NCI-H1105 treated with DMSO at 0.1 percent for 48 hours (cell line): ENCODE measurements at places on chromosomes 2 and 18.

GRCh38 chr2:23469142-23469540 lies 84.2 kb downstream of the KLHL29 start:
- DNase-seq = no peak

DNA sequence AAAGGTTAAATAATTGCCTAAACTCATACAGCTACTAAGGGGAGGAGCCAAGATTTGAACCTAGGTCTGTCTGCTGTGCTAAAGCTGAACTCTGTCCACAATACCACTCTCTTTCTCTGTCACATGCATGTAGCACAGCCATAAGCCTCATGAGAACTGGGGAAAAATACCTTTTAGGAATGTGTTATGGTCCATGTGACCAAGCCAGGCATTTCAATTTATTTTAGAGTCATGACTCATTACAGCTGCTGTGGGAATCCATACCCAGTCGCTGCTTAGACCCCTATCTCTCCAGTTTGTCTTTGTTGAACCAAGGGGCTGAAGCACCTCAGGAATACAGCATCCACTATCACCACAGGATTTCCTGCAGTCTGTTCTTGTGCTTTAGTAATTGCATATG lies 200.0 kb upstream of the SIX3 start:
- DNase-seq = no peak

- DNase-seq = no peak
Observed at GRCh38 chr18:59272891-59273758, at the start of gene RAX. TSS of gene RAX (minus strand) at chr18:59273454. CDS start at chr18:59273206, 248 bp downstream.

GRCh38 chr2:189379287-189379630 lies 62.0 kb upstream of the WDR75 start:
- DNase-seq = no peak

DNA sequence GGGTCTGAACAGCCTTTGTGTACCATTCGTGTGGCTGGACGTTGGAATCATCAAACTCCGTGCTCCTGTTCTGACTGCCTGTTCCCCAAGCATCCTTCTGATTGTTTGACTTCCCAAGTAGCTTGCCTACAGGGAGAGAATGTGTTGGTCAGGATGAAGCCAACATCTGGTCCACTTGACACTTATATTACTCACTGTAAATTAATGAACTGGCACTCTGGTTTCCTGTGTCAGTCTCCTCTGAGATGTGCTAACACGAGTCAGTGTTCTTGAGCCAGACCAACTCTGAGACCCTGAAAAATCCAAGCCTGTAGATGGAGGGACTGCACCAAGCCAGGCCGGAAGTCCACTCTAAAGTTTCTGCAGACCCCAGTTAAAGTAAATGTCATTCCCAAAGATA lies 440.9 kb downstream of the ZNF516 start:
- no peak for DNase-seq

GRCh38 chr2:201258666-201259615 lies 1.4 kb upstream of the CASP8 start:
- no peak for DNase-seq

DNA sequence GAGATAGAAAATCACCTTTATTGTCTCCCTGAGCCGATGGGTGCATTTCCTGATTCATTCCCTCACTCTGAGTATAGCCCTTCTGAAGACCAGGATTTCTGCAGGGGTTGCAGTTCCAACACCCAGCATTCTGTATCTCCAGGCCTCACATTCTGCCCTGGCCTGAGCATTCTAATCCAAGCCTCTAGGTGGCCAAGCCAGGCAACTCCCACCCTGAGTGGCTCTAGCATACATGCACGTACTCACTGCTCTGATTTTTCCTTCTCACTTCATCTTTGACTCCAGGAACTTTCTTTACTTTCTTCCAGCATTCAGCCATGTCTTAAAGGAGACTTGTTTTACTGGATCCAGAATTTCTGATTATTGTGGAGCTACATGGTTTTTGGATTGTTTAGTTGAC lies 100.7 kb upstream of the STK39 start:
- DNase-seq = peak; percentile 41

GRCh38 chr2:171346723-171347557 lies 86.8 kb downstream of the METTL8 start:
- no peak for DNase-seq

DNA sequence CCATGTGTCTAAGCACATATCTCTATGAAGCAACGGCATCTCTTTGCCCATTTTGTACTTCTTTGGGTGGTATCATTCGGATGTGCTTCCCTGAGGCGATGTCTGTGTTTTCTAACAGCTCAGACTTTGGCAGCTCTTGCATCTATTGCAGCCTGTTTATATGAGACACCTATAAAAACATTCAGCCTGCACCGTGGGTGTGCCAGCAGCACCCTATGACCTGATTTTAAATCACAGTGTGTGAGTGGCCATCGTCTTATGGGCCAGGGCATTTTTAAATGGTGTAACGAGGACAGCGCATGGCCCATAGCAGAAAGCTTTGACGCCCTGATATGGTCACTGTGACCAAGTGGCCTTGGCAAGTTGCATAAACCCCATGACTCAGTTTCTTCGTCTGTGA lies 12.9 kb downstream of the NPAS2 start:
- DNase-seq = no peak

DNA sequence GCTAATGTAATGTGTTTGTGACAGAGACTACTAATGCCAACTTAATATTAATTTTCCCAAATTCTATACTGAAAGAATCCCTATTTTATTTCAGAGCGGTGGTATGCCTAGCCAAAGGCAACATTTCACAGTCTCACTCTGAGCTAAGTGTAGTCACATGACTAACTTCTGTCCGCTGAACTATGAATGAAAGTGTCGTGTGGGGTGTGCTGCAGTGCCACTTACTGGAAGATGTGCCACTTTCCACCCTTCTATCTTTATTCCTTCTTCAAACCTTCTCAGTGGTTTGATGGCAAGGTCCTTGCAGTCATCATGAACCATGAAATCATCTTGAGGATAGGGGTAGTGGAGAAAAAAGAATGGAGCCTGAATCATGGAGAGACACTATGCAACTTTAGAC lies 47.3 kb upstream of the C1D start:
- DNase-seq = no peak

- no peak for DNase-seq
Observed at GRCh38 chr2:231010201-231010730, 14.3 kb downstream of the SPATA3 start.

GRCh38 chr2:156430980-156431358 lies 5.2 kb upstream of the GPD2 start:
- no peak for DNase-seq

- DNase-seq = no peak
Observed at GRCh38 chr2:120465989-120466703, 120.2 kb downstream of the INHBB start.

DNA sequence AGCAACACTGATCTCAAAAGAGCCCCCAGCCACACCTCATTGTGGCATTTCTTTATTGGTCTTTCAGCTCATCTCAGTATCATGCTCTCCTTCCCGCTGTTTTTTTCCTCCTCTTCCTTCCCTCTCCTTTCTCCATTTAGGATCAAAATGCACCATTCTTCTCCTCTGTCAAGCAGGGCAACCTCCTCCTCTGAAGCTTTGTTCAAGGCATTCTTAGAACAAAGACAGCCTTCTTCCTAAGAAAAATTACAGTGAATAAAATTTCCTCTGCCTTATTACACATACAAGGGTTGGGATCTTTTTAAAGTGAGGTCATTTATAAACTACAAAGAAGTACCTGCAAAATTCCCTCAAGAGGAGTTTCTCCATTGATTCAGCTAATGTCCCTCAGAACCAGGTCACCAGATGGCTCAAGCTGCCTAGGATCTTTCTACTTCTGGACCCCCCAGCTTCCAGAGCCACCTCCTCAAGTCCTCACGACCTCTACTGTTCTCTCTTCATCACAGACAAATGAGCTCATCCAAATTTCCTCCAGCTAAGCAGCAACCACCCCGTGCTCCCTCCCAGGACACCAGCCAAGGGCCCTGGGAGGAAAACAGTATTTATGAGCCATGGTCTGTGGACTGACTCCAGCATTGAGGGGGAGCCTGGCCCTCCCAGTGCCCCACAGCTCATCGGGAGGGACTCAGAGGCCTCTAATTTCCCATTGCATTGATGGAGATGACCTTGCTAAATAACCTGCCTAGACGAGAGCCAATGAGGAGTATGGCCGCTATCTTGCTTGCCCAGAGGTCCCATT lies 18.0 kb downstream of the SFXN5 start:
- no peak for DNase-seq

- no peak for DNase-seq
Observed at GRCh38 chr18:57431002-57431382, 4.2 kb upstream of the ONECUT2 start.

DNA sequence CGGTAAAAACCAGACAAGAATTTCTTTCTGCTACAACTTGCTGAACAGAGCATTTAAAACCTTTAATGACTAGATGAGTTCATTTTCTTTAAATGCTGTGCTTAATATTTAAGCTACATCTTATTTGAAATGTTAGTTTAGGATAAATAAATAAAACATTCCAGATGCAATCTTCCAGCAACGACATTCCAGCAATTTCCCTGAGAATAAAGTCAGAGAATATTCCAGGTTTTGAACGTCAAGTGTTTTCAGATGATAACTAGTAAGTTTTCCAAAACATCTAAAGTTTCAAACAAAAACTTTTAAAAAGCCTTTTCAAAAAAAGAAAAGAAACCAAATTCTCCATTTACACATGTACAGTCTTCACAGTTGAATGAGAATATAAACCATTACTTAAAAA lies 104.8 kb downstream of the PPP1R1C start:
- DNase-seq = no peak

DNA sequence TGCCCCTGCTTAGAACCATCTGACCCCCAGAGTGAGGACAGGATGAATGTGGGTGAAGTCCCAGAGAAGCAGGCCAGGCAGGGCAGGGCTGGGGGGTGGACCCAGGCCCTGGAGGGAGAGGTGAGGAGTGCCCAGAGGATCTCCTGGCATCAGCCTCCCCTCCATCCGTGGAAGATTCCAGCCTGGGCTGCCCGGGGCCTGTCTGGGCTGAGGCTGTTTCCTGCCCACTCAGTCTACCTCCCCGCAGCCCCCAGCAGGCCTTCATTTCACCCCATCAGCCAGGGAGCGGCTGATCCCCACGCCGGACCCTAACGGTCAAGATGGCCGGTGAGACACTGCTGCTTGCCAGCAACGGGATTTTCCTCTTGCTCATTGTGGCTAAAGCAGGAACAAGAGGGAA lies 35.3 kb upstream of the OTOF start:
- no peak for DNase-seq

- DNase-seq = no peak
Observed at GRCh38 chr2:232890896-232891601, 21.0 kb downstream of the SNORC start.

DNA sequence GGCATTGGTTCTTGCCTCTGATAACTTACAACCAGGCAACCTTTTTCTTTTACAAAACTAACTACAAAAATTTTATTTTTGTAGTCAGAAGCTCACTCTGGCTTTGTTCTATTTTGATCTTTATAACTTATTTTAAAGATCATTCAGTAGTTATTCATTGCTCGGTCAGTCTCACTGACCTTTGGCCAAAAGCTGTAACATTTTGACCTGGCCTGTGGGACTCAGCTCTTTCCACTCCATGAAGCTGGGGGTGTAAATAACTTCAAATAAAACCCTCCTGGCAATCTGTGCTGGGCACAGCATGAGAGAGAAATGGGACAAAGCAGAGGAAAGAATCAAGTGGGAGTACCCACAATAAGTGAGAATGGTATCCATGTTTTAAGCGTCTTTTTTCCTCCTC lies 380.7 kb downstream of the SETBP1 start:
- DNase-seq = no peak

GRCh38 chr2:62526531-62527381 lies 20.8 kb upstream of the TMEM17 start:
- DNase-seq = no peak

DNA sequence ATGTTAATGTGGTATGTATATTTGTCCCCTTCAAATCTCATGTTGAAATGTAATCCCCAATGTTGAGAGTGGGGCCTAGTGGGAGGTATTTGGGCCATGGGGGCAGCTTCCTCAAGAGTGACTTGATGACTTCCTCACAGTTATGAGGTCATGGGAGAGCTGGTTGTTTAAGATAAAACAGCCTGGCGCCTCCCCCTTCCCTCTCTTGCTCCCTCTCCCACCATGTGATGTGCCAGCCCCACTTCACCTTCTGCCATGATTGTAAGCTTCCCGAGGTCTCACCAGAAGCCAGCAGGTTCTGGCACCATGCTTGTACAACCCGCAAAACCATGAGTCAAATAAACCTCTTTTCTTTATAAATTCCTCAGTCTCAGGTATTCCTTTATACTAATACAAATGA lies 258.3 kb upstream of the POU3F3 start:
- no peak for DNase-seq

DNA sequence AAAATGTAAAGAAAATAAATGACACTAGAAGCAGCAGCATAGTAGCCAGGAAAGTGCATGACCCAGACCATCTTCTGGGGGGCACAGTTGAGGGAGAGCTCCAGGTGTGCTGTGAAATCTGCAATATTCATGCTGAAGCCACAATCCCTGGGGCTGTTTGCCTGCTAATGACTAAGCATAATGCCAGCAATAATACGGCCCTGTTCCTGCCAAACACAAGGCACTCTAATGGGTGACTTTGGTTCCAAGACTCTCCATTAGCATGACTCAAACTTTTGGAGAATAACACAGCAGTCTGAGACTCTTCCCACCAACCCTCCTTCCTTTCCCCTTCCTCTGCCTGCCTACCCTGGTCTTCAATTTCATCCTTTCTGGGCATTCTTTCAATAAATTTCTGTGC lies 77.9 kb upstream of the DOCK10 start:
- DNase-seq = peak; percentile 24

DNA sequence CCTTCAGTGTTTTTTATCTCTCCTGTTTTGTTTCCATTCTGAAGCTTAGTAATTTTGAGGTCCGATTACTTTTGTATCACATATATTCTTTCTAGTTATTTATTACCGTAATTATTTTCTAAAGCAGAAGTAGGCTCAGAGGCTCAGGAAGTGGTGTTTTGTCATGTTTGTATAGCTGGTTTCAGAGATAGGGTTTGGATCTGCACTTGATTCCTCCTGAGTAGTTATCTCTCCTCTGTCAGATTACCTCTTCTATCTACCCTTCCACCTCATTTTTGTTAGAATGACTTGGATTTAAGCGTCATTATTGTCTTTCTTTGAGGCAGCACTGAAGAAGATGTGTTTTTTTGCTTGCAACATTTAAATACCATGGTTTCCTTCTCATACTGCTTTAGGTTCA lies 95.4 kb downstream of the MTA3 start:
- no peak for DNase-seq

DNA sequence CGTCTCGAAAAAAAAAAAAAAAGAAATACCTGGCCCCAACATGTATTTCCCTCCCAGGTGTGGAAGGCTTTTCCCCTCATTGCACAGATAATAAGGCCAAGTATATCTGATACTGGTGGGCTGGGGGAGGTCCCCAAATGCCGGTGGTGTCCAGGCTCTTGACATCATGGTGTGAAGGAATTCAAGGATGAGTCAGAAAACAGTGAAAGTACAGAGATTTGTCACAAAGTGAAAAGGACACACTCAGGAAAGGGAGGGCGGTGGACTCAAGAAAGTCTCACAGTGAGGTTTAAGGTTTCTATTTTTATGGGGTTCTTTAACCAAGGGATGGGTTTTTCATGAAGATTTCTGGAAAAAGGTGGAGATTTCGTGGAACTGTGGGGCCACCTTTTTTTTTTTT lies 37.8 kb upstream of the FZD5 start:
- no peak for DNase-seq
